ENCODE measurements at places on chromosomes 3 and 15. TPM values are rescaled to one million over a fixed set of nuclear protein-coding genes. Genes with fewer than 3 reads are reported as not detected.

Gene MASP1
- 93.5 TPM for total RNA-seq

Gene MYRIP
- 3.1 TPM for total RNA-seq

Gene NDUFB4
- total RNA-seq = 72.3 TPM

Gene SLC22A14
- total RNA-seq = not detected

Gene TNFSF10
- total RNA-seq = 35.7 TPM

Gene CDV3
- total RNA-seq = 120 TPM

Gene RASGRF1
- total RNA-seq = 0.55 TPM

Gene CX3CR1
- total RNA-seq = 0.36 TPM

Gene MORC1
- total RNA-seq = not detected

Gene CCR3
- total RNA-seq = not detected

- DNase-seq = no peak
Observed at GRCh38 chr3:39255503-39256325, 24.1 kb downstream of the CX3CR1 start.

DNA sequence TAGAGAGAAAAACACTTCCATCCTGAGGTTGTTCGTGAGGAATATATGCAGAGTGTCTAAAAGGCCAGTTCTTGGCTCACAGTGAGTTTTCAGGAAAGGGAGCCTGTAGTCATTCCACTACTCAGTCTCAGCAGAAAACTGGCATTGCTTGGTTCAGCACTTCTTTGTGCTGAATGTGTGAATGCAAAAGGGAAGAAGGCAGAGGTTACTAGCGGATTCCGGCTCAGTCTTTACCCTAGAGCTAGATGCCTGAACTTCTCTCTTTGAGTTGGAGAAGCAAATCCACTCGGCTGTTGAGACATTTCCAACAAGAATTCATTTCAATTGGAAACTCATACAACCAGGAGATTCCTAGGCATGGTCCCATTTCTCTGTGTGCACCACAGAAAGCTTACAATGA is 23.1 kb upstream of the FRMD4B start:
- no peak for DNase-seq

DNA sequence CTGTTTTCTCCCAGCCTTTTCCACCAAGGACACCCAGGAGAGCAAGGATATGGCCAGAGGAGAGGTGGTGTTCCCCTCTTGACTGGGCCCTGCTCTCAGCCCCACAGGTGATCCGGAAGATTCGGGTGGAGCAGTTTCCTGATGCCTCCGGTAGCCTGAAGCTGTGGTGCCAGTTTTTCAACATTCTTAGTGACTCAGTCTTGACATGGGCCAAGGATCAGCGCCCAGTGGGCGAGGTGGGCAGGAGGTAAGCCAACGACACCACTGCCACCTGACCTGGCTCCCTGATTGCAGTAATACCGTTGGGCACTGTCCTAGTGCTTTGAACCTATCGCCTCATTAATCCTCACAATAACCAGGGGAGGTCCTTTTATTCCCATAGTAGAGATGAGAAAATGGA is 25.3 kb upstream of the SLC28A1 start:
- no peak for DNase-seq

- DNase-seq = no peak
Observed at GRCh38 chr3:42872718-42873117, 3.0 kb downstream of the CYP8B1 start.

GRCh38 chr15:32879980-32880379 is 162.2 kb downstream of the GREM1 start:
- no peak for DNase-seq

- no peak for DNase-seq
Observed at GRCh38 chr15:25445412-25445811, 6.6 kb upstream of the UBE3A start.

DNA sequence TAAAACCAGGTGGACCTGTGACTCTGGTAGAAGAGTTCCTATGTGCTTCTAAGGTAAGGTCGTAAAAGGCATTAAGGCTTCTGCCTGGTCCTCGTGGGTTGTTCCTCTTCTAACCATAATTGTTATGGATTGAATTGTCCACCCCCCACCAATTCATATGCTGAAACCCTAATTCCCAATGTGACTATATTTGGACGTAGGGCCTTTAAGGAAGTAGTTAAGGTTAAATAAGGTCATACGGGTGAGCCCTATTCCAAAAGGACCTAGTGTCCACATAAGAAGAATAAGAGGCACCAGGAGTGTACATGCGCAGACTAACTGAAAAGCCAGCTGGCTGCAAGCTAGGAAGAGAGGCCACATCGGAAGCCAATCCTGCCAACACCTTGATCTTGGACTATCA is 1.9 kb downstream of the ADPGK start:
- no peak for DNase-seq

Measured in sigmoid colon (tissue), 7 donors.